AG04450 (cell line): ENCODE measurements at places on chromosomes 6 and 20.

GRCh38 chr20:4883051-4883450, 118.3 kb downstream of the SLC23A2 start:
- no peak for DNase-seq

DNA sequence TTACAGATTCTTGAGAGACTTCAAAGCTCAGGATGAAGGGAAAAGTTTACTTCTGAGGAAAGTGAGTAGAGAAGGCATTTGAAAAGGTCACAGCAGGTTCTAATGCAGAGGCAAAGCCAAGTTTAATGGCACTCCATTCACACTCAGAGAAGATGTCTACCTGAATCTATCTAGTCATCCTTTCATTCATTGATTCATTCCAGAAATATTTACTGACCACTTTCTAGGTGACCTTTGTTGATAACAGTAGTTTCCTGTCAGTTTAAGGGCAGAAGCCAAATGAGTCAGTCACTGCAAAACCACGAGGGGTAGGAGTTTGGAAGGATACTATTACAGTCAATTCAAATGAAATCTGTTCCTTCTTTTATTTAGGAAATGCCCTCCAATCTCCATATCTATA, 30.8 kb downstream of the FBXO5 start:
- no peak for DNase-seq

GRCh38 chr6:125995972-125996580, 9.7 kb downstream of the TRMT11 start:
- DNase-seq, result no peak

GRCh38 chr20:32447136-32448027, 89.3 kb downstream of the ASXL1 start:
- DNase-seq, result no peak

DNA sequence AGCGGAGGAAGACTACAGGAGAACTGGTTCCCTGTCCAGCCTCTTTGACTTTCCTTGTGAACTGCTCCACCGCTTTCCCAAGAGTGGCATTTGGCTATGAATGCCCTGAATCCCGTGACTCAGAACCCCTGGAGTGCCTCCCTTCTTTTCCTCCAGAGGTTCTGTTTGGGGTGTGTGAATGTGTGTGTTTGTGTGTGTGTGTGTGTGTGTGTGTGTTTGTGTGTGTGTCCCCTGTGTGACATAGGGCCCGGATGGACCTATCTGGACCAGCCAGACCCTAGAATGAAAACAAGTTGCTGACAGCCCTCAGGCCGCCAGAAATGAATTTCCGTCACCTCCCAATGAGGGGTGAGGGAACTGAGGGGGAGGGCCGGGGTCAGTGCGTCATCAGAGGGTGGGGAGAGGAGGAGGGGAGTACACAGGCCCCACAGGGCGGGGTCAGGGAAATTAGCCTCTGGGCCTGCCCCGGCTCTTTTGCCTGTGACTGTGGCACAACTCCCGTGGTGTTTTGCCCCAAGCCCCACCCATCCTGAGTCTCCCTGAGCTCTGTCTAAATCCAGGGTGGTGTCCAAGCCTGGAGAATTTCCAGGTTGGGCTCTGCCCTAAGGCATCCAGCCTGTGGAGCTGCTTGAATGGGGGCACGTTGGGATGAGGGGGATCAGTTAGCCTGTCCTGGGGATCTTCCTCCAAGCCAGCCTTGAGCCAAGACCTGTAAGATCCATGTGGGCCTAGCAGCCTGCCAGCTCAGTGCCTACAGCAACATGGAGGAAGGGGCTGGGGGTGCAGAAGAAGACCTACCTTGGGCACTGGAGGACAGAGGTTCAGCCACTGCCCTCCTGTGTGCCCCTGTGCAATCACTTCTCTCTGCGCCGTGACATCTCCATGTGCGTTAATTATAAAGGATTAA, 15.2 kb upstream of the MRPS18A start:
- peak; percentile 61 for DNase-seq

DNA sequence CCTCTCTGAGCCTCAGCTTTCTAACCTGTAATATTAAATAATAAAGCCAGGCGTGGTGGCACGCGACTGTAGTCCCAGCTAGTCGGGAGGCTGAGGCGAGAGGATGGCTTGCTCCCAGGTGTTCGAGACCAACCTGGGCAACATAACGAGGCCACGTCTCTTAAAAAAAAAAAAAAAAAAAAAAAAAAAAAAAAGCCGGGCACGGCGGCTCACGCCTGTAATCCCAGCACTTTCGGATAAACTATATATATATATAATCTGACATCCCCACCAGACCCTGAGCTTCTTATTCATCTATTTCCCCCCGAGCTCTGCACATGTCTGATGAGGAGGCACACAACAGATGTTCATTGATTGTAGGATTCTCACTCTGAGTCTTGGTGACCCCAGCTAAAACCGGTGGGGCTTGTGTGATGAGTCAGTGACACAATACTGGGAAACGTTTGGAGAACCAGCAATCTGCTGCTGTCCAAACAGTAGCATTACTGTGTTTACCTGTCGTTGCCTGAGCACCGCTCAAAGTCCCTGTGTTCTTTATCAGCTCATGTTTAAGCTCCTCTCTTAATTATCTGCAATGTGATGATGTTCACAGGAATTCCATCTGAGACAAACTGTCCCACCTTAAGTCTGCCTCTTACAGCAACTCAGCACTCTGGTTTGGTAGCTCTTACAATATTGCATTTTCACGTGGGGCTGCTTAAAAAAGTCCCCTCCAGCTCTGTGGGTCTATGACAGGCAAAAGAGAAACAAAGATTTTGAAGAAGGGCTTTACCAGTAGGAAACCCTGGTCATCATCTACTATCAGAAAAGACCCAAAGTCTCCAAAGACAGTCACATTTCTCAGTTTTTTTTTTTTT, 1.0 kb upstream of the SPATA2 start:
- DNase-seq, result no peak

DNA sequence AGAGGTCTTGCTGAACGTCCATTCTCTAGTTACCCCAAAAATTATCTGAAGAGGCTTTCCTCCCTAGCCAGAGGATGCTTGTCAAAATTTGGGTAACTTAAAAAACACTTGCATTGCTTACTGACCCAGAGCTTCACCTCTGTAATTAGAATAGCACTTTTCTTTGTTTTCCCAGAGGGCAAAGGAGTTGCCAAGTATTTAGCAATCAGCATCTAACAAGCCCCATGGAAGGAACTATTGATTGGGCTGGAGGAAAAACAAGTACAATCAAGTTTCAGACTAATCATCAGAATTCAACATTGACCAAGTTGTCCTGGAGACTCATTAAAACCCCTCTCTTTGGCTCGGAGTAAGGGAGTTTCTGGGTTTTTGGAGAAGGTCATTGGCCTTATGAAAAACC, 226.4 kb downstream of the TBC1D7 start:
- no peak for DNase-seq

DNA sequence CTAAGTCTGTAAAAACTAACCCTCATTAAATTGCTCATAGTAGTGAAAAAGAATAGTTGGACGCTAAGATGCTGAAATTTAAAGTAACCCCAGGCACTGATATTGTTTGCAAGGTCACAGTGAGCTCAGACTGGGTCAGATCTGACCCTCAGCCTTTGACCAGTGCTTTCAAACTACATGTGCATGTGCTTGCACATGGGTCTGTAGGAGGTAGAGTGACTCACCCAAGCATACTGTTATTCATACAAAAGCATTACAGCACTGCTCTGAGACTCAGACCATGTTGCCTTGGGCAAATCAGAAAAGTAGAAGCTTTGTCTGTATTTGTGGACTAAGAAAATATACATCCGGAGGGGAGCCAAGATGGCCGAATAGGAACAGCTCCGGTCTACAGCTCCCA, 326.4 kb upstream of the MARCKS start:
- DNase-seq, result peak; percentile 57

DNA sequence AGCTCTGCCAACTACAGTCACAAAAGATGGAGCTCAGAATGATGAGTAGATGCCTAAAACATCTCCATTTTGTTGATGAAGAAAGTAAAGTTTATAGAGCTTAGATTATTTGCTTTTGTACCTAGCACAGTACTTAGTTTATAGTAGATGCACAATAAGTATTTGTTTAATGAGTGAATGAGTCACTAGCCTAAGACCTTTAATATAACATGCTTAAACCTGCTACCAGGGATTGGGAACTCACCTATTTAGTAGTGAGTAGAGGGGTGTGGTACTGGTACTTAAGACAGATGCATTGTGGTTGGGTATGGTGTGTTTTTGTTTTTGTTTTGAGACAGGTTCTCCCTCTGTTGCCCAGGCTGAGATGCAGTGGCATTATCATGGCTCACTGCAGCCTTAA, 35.8 kb downstream of the TRIM38 start:
- DNase-seq, result no peak

GRCh38 chr6:53066077-53066417, 843 bp downstream of the FBXO9 start:
- no peak for DNase-seq
